ENCODE measurements at places on chromosomes 7 and 10. TPM values are rescaled to one million over a fixed set of nuclear protein-coding genes. Genes with fewer than 3 reads are reported as not detected.

HNRNPA2B1 gene
- total RNA-seq, result 871 TPM

GRCh38 chr10:6987536-6987945 is 407.5 kb upstream of the PRKCQ start:
- no peak for DNase-seq

DNA sequence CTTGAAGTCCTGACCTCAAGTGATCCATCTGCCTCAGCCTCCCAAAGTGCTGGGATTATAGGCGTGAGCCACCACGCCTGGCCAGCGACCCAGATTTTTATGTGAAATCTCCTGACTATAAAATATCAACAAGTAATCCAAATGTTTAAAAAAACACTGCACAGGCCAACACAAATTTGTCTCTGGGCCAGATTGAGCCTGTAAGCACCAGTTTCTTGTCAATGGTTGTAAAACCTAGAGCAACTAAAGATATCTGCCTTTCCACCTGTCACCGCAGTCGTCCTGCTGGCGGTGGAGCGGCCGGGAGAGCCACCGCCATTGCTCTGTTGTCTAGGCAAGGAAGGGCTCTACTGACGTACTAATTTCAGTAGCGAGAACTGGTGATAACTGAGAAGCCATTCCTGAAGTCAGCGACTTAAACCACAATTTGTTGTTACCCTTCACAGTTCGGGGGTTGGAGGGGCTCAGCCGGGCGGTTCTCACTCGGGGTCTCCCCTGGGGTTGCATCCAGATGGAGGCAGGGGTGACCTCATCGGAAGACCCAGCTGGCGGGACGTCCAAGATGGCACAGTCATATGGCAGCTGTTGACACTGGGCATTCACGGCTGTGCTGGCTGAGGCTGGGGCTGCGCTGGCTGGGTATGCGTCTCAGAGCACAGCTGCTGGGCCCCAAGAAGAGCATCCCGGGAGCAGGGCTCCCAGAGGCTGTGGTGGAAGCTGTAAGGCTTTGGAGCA is 55.2 kb upstream of the PDGFA start:
- DNase-seq, result no peak

DNA sequence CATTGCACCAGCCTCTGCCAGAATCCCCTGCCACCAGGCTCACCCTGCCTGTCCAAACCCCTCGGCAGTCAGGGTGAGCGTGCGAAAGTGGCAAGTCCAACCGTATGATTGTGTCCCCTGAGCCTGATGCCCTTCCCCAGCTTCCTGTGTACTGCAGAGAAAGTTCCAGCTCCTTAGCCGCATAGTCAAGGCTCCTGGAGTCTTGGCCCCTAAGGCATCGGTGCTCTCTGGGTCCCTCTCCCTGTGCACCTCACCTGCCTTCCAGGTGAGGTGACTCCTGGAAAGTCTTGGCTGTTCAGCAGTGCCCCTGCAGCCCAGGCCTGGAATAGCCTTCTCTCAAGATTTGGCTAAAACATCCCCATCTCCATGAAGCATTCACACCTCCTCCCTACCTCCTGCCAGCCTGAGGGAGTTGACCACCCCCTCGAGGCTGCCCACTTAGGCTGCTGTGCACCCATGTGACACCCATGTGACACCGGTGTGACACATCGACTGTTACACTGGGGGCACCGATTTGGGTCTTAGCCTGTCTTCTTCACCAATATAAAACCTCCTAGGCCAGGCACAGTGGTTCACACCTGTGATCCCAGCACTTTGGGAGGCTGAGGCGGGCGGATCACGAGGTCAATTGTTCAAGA is 56.1 kb upstream of the ELN start:
- no peak for DNase-seq

DNA sequence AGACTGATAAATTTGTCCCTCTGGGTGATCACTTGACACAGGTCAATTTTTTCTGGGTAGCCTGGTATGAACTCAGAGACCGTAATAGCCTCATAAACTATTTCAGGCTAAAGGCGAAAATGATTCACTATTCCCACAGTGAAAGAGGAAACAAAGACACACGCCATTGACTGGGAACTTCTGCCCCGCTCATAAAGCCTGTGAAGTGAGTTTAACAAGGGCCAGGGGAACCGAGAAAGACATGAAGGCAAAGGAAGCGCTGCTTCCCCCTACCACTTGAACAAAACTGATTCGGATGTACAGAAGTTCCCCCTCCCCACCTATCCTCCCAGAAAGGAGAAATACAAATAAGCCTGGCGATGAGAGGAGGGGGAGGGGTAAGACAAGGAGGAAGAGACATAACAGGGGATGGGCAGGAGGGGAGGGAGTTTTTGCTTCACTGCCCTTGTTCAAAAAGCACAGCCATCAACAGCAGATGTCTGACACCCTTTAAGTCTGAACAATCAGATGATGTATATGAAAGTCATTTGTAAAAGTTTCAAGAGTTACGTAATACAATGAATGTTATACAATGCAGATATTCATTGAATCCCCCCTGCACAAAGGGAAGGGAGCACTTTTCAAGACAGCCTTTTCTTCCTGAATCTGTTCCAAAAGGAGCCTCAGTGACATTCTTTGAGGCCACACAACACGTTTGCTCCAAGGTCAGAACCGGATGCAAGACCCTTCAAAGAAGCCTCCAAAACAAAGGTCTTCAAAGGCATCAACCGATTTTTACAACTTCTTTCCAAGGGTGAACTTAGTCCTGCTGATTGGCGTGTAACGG is 734 bp downstream of the ABCB4 start:
- DNase-seq, result peak; percentile 5

GRCh38 chr10:14560274-14560673 is 214.4 kb downstream of the FAM107B start:
- peak; percentile 88 for DNase-seq

All from activated CD8-positive, alpha-beta T cell treated with anti-CD3 and anti-CD28 coated beads for 36 hours (primary cell).